Osteocyte (in vitro differentiated cells): ENCODE measurements at places on chromosomes 1 and 21. TPM values are rescaled to one million over a fixed set of nuclear protein-coding genes. Genes with fewer than 3 reads are reported as not detected.

FAM167B gene
- 2.7 and 2.8 TPM in 2 replicates for total RNA-seq

DNA sequence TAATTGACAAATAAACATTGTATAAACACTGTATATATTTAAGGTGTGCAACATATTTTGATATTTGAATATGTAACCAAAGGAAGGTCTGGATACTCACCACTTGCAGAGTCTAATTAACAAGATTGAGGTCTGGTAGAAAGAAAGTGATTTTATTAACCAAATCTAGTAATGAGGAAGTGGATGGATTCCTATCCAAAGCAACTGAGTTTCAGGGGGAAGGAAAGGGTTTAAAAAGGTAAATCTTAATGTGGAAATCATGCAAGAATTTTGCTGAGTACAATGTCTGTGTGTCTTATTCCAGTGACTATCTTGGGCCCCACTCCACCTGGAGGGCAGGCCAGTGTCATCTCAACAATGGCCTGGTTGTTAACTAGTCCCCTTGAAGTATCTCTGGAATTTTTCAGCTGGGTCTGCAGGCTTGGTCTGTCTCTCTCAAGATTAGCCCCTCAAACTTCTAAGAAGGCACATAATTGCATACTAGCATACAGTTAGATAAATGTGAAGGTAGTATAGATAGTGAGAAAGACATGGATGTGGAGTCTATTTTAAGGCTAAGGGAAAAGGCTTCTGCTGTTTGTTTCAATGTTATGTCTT is 262.7 kb upstream of the RGS18 start:
- H3K4me1 ChIP-seq: peaks cover 3% of the 10 kb centered on the region
- no peak overlapping the region for H3K27ac ChIP-seq
- no peak for DNase-seq
- no peaks in the 10 kb centered on the region for H3K27me3 ChIP-seq

GRCh38 chr1:31901838-31902509 is 36.2 kb downstream of the PTP4A2 start:
- no peak overlapping the region for H3K4me3 ChIP-seq
- H3K27ac ChIP-seq: no peak overlapping the region
- peaks cover 22% of the 10 kb centered on the region for H3K36me3 ChIP-seq

DNA sequence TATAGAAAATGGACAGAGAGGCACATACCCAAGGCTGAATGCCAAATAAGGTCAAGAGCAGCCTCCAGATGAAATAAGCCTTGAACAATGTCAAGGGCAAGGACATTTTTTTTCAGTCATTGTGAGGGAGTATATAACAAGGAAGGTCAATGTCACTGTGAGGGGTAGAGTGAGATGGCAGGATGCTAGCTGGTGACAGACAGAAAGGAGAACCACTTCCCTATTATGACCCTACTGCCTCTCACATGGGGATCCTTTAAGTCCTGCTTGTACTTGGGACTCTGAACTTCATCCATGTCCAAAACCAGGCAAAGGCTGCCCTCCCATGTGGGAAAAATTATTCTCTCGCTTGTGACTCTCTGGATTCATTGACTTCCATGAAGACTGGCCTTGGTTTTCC is 119.5 kb upstream of the COA6 start:
- H3K27me3 ChIP-seq: peaks cover 3% of the 10 kb centered on the region
- H3K4me3 ChIP-seq: no peak overlapping the region
- no peaks in the 10 kb centered on the region for H3K4me1 ChIP-seq
- H3K36me3 ChIP-seq: no peaks in the 10 kb centered on the region
- no peak overlapping the region for H3K27ac ChIP-seq
